HT-29 (cell line): ENCODE measurements at places on chromosomes 3 and 15. TPM values are rescaled to one million over a fixed set of nuclear protein-coding genes. Genes with fewer than 3 reads are reported as not detected.

SLCO2A1 gene
- not detected in 2 replicates for total RNA-seq

DNA sequence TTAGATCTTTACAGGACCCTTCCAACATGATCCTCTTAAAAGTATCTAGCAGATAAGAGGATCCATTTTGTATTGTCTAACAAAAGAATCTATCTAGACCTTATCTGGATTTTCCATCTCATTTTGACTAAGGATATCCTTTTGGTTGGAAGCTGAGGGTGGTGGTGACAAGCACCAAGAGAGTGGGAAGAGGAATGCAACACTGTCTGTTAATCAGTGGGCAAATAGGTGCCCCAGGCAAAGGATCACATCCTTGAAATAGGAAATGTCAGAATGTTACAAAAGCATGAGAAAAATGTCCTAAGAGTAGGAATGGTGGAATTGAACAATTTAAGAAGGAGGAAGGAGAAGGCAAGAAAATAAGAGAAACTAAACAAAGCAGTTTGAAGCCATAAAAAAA is 420.7 kb upstream of the CNTN3 start:
- no peak for DNase-seq

DNA sequence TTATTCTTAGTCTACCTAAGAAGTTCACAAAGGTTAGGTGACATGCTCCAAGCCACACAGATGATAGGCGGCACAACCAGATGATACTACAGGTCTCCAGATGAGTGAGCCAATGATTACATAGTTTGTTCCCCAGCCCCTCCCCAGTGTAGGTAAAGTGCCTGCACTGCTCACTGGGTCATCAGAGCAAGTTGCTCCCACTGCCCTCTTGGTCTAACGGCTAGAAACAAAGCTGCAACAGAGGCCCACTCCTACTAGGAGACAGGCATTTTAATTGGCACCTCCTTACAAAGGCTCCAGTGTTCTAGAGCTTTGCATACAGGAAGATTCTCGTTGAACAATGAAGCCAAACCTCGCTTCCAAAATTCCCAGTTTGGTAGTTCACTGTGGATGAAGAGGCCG is 47.3 kb downstream of the TMEM44 start:
- no peak for DNase-seq

DNA sequence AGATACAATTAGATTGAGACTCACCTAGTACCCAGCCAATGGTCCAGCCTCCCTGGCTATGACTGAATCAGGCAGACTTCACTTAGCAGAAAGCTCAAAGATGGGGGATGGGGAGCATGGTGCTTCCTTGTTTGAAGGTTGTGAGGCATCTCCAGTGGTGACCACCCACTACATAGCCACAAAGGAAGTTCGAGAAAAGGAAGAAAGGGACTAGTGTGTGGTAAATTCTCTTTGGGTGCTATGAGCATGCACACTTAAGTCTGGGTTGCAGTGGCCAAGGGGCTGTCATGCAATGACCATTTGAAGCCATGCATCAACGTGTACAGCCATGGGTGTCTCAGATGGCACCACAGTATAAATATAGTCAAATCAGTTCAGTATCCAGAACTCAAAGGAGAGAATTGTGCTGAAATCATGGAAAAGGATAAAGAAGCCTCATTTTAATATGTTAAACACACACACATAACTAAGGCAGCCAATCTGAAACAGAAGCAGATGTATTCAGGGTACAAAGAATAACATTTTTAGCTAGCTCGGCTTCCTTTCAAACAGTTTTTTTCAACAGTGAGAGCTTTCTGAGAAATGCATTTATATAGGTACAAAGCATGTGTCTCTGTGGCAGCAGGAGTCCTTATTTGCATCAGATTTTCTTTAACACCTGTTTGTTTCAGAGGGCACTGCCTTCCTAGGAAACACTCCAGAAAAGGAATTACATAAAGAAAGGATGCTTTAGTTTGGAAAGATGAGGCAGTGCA is 275.5 kb downstream of the GAP43 start:
- DNase-seq, result no peak

CHRM5 gene
- not detected in 2 replicates for total RNA-seq

MON1A gene
- 13.6 and 15.1 TPM in 2 replicates for total RNA-seq

GRCh38 chr3:195467641-195468390 is 25.0 kb upstream of the ACAP2 start:
- no peak for DNase-seq

GHRL gene
- not detected in 2 replicates for total RNA-seq

DNA sequence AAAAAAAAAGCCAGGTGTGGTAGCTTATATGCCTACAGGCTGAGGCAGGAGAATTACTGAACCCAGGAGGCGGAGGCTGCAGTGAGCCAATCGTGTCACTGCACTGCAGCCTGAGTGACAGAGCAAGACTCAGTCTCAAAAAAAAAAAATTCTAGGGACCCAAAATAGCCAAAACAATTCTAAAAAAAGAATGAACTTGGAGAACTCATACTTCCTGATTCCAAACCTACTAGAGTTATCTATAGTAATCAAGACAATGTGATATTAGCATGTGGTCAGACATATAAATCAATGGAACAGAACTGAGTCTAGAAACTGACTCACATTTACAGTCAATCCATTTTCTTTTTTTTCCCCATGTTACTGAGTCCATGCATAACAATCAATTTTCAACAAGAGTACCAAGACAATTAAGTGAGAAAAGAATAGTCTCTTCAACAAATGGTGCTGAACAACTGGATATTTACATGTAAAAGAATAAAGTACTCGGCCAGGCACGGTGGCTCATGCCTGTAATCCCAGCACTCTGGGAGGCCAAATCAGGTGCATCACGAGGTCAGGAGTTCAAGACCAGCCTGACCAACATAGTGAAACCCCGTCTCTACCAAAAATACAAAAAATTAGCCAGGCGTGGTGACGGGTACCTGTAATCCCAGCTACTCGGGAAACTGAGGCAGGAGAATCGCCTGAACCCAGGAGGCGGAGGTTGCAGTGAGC is 11.9 kb downstream of the PRKAR2A start:
- DNase-seq, result no peak

SLC2A2 gene
- 0.03 and 0.05 TPM in 2 replicates for total RNA-seq

DNA sequence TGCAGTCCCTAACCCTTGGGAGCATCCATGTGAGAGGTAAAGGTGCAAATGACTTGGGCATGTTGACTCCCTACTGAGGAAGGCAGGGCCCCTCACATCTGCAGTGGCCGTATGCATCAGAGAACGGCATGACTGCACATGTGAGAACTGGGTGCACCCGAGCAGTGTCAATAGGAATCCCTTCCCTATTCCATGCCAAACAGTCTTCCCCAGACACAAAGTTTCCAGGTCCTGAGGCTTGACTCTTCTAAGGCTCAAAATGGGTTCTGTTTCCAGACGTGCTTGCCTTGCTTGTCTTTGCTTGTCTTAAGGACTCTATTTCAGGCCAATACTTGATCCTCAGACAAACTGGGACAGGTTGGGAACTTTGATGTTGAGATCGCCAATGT is 20.5 kb upstream of the ANPEP start:
- DNase-seq, result no peak

- no peak for DNase-seq
Observed at GRCh38 chr3:139934613-139935015, 371 bp upstream of the CLSTN2 start.
